SJSA1 (cell line): ENCODE measurements at places on chromosomes 5 and 9. TPM values are rescaled to one million over a fixed set of nuclear protein-coding genes. Genes with fewer than 3 reads are reported as not detected.

DNA sequence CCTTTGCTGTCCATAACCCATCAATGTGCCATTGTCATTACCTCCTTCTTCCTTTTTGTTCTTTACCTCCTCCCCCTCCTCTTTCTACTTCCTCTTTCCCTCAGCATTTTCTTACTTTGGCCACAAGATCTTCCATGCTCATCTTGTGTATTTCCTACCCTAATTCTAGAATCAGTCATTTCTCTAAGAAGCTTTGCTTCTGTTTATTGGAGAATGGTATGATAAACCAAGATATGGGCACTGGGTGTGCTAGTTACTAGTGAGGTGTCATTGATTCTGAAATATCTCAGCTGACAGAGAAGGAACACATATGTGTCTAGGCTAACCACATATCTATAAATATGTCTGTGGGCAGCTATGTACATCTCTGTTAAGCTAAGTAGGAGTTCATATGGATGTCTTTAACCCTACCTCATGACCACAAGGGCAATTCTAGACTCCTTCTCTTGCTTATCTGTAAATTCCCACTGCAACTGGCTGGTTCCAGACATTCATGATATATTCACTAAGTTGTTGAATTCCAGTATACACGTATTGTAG is 2051.3 kb upstream of the CDH9 start:
- DNase-seq = no peak

DNA sequence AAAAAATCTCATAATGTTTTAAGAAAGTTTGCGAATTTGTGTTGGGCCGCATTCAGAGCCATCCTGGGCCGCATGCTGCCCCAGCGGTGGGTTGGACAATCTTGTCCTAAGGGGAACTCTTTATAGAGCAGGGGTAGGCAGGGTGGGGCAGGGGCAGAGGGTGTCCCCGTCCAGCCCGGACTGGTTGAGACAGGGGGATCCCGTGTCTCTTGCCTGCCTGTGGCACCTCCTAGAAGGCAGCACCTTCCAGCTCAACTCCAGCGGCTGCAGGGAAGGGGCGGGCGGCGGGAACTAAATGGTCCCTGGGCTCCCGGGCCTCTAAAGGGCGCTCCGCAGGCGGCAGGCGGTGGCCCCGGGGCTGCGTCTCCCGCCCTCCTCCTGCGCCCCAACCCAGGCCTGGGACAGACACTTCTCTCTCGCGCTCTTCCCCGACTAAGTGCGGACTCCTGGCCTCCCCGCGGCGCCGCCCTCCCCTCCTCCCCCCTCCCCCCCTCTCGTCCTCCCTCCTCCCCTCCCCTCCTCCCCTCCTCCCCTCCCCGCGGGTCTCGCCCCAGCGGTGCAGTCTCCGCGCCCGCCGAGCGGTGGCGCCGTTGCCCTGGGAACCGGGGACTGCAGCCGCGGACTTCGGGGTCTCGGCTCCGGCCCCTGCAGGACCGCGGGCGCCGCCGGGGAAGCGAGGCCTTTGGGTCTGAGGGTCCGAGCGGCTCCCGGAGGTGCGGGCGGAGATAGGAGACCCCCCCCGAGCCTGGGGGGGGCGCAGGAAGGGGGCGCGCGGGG is 132.6 kb downstream of the MRPL36 start:
- no peak for DNase-seq

GRCh38 chr5:100646011-100646410 is 110.8 kb downstream of the FAM174A start:
- DNase-seq = no peak

DNA sequence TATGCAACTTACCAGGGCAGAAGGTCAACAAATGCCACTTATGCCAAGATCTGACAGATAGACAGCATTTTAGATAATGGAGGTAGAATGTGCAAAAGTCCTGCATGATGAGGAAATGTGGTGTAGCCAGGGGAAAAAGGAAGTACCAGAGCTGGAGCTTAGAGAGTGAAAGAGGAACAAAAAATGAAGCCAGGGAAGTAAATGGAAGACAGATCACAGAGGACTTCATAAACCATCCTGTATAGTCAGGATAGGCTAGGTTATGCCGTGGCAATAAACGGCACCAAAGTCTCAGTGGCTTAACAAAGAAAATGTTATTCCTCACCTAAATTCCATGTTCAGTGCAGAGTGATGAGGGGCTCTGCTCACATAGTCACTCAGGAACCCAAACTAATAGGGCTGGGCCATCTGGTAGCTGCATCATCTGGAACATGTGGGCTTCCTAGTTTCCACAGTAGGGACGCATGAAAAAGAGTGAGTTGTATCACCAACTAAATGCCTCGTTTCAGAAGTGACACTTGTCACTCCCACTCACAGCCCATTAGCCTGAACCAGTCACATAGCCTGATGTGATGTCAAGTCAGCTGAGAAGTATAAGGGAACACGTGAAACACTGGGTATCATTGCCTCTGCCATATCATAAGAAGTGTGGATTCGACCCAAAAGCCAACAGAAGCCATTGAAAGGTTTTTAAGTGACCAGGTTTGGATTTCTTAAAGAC is 70.3 kb downstream of the SH3RF2 start:
- no peak for DNase-seq

DNA sequence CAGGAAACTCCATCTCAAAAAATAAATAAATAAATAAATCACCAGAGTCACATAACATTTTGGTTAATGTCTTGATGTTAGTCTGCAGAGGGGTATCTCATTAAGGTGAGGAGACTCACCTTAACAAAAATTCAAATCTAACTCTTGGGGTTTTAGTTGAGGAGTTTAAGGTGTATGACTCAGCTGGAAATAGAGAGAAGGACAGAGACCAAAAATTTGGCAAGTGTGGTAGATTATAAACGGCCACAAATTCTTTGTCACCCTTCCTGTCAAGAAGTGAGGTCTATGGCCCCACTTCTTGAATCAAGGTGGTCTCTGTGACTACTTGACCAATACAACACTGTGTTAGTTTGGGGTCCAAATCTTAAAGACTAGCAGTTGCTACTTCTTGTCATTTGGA is 60.8 kb downstream of the TTC39B start:
- no peak for DNase-seq

DNA sequence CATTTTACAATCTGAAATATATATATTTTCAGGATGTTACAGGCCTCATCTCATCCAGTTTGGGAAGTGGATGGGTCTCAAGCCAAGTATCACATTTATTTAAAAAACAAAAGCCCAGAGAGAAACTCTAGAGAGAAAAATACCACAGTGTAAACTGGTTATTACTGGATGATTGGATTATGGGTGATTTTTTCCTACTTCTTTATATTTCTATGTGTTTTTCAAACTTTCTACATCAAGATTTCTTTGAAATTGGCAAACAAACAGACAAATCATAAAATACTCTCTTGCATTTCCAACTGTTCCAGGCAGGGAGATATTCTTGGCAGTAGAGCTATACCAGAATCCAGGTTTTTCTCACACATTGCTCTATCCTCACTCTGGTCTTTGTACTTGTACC is 116.0 kb upstream of the SMIM23 start:
- DNase-seq = no peak

The CHMP5 gene
- total RNA-seq = 60.5 and 65.9 TPM in 2 replicates

The CTNND2 gene
- total RNA-seq = 0.03 TPM in 1 of 2 replicates, not detected in the other
